ENCODE measurements at places on chromosomes 16 and 17. TPM values are rescaled to one million over a fixed set of nuclear protein-coding genes. Genes with fewer than 3 reads are reported as not detected.

DNA sequence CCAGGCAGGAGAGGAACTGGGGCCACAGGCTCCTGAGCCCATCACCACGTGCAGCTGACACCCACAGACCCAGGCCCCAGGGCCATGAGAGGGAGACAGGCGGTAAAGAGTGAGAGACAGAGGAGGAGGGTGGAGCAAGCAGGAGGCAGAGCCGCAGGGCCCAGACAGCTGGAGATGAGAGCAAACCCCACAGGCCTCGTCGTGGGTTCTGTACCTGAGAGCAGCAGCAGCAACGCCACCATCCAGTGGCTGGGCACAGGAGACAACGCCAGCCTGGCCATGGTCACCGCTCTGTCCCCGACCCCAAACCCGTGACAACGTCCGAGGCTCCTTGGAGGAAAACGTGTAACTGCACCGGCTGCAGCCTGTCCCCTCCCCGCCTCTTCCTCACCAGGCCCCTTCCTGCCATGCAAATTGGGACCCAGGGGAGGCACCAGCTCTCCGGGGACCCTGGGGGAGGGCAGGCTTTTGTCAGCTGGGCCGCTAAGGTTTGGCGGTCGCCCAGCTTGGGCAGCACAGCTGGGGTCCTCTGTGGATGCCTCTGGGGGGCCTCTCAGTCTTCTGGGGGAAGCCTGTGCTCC, at the start of gene CD79B:
Gene CD79B, minus strand, starts transcription at position 351 of the 581 bp plus-strand sequence. Its CDS starts 70 bp downstream, at position 281.
- H3K4me1 ChIP-seq, result no peaks in the 10 kb centered on the region
- no peak for DNase-seq
- no peak within 1 kb of the TSS for H3K27ac ChIP-seq
- no peak within 1 kb of the TSS for H3K4me3 ChIP-seq

DNA sequence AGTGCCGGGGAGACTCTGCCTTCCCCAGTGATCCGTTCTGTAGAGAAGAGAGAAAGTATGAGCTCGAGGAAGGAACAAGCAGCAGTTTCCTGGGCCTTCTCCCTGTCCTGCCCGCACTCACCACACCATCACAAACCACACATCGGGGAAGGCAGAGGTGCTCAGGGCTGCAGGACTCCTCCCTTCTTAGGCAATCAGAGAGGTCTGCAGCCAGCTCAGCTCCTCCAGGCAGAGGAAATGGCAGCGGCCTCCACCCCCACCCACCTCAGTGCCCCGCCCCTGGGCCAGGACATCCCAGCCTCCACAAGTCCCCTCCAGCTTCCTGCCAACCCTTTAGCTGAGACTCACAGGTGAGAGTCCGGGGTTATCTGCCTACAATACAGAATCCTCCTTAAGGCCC, 2.0 kb downstream of the ZNF319 start:
- H3K4me1 ChIP-seq, result peaks cover 21% of the 10 kb centered on the region
- H3K27ac ChIP-seq, result no peak overlapping the region
- DNase-seq, result no peak
- peaks cover 9% of the 10 kb centered on the region for H3K36me3 ChIP-seq
- H3K4me3 ChIP-seq, result peak overlapping the region; percentile 75

DNA sequence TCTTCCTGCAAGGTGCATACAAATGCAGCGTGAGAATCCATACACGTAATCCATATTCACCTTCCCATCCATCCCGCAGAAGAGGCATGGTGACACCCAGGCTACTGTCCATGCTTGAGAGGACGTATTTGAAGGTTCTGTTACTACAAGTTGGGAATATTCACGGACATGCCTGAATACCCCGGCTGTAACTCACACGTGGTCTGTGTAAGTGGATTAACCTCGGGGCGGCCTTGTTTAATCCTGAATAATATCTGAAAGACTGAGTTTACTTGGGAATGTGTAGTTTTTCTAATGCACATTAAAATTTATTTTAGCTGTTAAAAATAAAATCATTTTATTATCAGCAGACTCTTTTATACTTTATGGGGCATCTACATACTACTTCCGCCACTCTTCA, 13.1 kb downstream of the CPSF4L start:
- H3K27me3 ChIP-seq, result no peaks in the 10 kb centered on the region
- no peak overlapping the region for H3K4me3 ChIP-seq
- peaks cover 11% of the 10 kb centered on the region for H3K36me3 ChIP-seq
- DNase-seq, result no peak
- no peaks in the 10 kb centered on the region for H3K4me1 ChIP-seq
- no peak overlapping the region for H3K27ac ChIP-seq

- H3K27ac ChIP-seq, result no peak overlapping the region
- H3K4me1 ChIP-seq, result no peaks in the 10 kb centered on the region
- peaks cover 30% of the 10 kb centered on the region for H3K27me3 ChIP-seq
- DNase-seq, result no peak
- no peak overlapping the region for H3K4me3 ChIP-seq
Measured at GRCh38 chr17:15031975-15032374, 233.2 kb downstream of the PMP22 start.

GRCh38 chr16:15690296-15690695, 40.3 kb downstream of the NDE1 start:
- DNase-seq, result no peak
- no peaks in the 10 kb centered on the region for H3K4me1 ChIP-seq
- no peak overlapping the region for H3K27ac ChIP-seq
- H3K27me3 ChIP-seq, result no peaks in the 10 kb centered on the region
- H3K36me3 ChIP-seq, result peaks cover 36% of the 10 kb centered on the region

DNA sequence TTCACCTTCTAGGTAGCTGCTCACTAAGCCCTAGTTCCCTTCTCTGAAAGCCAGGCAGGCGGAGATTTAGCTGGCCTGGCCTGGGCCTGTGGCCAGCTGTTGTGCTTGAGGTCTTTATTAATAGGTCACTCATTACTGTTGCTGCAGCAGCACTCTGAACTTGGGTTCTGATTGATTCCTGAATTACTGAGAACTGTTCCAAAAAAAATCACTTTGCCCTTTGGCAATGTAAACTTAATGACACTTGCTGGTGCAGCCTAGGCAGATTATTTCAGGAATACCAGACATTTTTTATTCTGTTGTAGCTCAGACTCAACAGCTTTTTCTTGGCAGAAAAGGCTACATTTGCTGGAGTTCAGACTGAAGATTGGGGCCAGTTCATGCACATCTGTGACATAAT, 2.7 kb downstream of the TOM1L1 start:
- peak overlapping the region; percentile 43 for H3K4me3 ChIP-seq
- H3K27ac ChIP-seq, result no peak overlapping the region
- H3K36me3 ChIP-seq, result peaks cover 11% of the 10 kb centered on the region
- H3K27me3 ChIP-seq, result peaks cover 19% of the 10 kb centered on the region

- no peak overlapping the region for H3K27ac ChIP-seq
- no peaks in the 10 kb centered on the region for H3K4me1 ChIP-seq
- no peak for DNase-seq
- no peaks in the 10 kb centered on the region for H3K27me3 ChIP-seq
- H3K4me3 ChIP-seq, result no peak overlapping the region
Measured at GRCh38 chr17:75245011-75245410, 16.4 kb downstream of the GGA3 start.

DNA sequence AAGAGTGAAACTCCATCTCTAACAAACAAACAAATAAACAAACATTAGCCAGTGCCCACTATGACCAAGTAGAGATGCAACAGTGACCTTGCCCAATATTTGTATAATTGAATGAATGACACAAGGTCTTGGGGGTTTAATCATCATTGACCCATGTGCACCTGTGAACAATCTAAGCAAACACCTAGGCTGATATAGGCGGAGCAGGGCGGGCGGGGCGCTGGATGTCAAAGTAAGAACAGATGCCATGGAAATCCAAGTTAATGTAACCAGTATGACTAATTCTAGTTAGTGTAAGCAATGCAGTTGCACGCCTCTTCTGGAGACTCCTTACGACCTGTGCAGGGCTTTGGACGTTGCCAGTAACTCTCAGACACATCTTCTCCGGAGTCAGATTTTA, 17.6 kb downstream of the RCVRN start:
- H3K4me1 ChIP-seq, result no peaks in the 10 kb centered on the region
- H3K27ac ChIP-seq, result no peak overlapping the region
- peaks cover 13% of the 10 kb centered on the region for H3K27me3 ChIP-seq
- DNase-seq, result no peak
- no peak overlapping the region for H3K4me3 ChIP-seq

- no peak for DNase-seq
- H3K4me3 ChIP-seq, result no peak overlapping the region
- H3K27ac ChIP-seq, result no peak overlapping the region
- H3K36me3 ChIP-seq, result no peaks in the 10 kb centered on the region
- peaks cover 2% of the 10 kb centered on the region for H3K27me3 ChIP-seq
- peaks cover 18% of the 10 kb centered on the region for H3K4me1 ChIP-seq
Measured at GRCh38 chr16:73615071-73615940, 567.4 kb upstream of the ZFHX3 start.

GRCh38 chr16:30535777-30536190, 1.1 kb upstream of the ZNF747 start:
- H3K4me3 ChIP-seq, result peak overlapping the region; percentile 93
- H3K4me1 ChIP-seq, result peaks cover 29% of the 10 kb centered on the region

DNA sequence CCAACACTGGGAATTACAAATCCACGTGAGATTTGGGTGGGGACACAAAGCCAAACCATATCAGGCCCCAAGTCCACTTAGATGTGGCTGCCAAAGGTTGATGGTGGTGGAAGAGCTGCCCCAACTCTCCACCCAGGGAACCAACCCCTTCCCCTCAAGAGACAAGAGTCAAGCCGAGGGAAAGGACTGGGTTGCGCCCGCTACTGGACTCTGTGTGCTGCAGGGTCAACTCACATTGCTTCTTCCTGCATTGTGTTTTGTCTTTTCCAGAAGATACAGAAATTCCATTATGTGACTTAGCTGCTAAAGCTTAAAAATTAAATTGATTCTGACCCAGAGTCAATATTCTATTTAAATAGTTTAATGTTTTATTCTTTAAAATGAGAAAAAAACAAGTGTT, 58.5 kb downstream of the ADAMTS18 start:
- peaks cover 3% of the 10 kb centered on the region for H3K36me3 ChIP-seq
- no peaks in the 10 kb centered on the region for H3K27me3 ChIP-seq
- H3K27ac ChIP-seq, result no peak overlapping the region
- DNase-seq, result no peak
- H3K4me1 ChIP-seq, result peaks cover 31% of the 10 kb centered on the region

- H3K4me3 ChIP-seq, result peak overlapping the region; percentile 13
- H3K4me1 ChIP-seq, result peaks cover 14% of the 10 kb centered on the region
- H3K27me3 ChIP-seq, result no peaks in the 10 kb centered on the region
- DNase-seq, result no peak
- no peaks in the 10 kb centered on the region for H3K36me3 ChIP-seq
Measured at GRCh38 chr16:1775846-1776671, 3.1 kb upstream of the MRPS34 start.

DNA sequence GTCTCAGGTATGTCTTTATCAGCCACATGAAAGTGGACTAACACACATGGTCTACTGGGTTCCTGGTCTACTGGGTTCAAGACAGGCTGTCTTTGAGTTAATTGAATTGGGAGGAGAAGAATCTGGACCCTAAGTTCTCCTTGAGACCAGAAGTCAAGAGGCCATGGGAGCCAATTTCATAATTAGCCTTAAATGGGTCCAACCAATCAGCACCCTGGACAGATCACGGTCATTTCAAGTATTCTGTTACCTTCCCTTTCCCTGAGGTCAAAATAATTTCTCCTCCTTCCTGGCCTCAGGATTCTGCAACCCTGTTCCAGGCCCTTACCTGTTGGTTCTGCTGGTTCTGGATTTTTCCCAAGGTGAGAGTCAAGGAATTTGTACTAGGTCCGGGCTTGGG, 23.8 kb downstream of the OSBPL7 start:
- H3K4me1 ChIP-seq, result no peaks in the 10 kb centered on the region
- H3K27me3 ChIP-seq, result peaks cover 58% of the 10 kb centered on the region
- no peaks in the 10 kb centered on the region for H3K36me3 ChIP-seq
- DNase-seq, result no peak

GRCh38 chr17:74779501-74779900, 3.4 kb upstream of the NAT9 start:
- H3K27ac ChIP-seq, result no peak overlapping the region
- no peak overlapping the region for H3K4me3 ChIP-seq
- peaks cover 26% of the 10 kb centered on the region for H3K4me1 ChIP-seq
- no peak for DNase-seq
- no peaks in the 10 kb centered on the region for H3K27me3 ChIP-seq

GRCh38 chr16:29806099-29806579, at the start of gene MAZ:
TSS of gene MAZ (plus strand) at chr16:29806529. CDS start at chr16:29806702, 173 bp downstream.
- peaks cover 52% of the 10 kb centered on the region for H3K4me1 ChIP-seq
- H3K4me3 ChIP-seq, result peak within 1 kb of the TSS; percentile 100
- H3K27me3 ChIP-seq, result no peaks in the 10 kb centered on the region
- H3K36me3 ChIP-seq, result peaks cover 7% of the 10 kb centered on the region
- no peak for DNase-seq

Gene GALNS
- total RNA-seq, result 42.4 TPM

Gene SCGB1C2
- not detected for total RNA-seq

Gene C16orf96
- 0.45 TPM for total RNA-seq

Gene RAB40C
- total RNA-seq, result 23.2 TPM

Gene C16orf46
- total RNA-seq, result 0.90 TPM

Gene ERN2
- total RNA-seq, result 0.31 TPM

Gene UMOD
- total RNA-seq, result not detected

Gene IGF2BP1
- total RNA-seq, result 227 TPM

Gene MRPS34
- 65.3 TPM for total RNA-seq

Gene KRTAP4-5
- total RNA-seq, result not detected

Gene DHRS7C
- not detected for total RNA-seq

Gene PRSS8
- total RNA-seq, result 79.1 TPM

All from mesothelial cell of epicardium (in vitro differentiated cells).